ENCODE measurements at places on chromosomes 2 and 18.

GRCh38 chr2:19176977-19177376 lies 181.4 kb downstream of the OSR1 start:
- no peak for DNase-seq

GRCh38 chr18:74084184-74084855 lies 63.3 kb downstream of the FBXO15 start:
- DNase-seq = no peak

GRCh38 chr2:16014041-16014787 lies 73.9 kb downstream of the MYCN start:
- no peak for DNase-seq

DNA sequence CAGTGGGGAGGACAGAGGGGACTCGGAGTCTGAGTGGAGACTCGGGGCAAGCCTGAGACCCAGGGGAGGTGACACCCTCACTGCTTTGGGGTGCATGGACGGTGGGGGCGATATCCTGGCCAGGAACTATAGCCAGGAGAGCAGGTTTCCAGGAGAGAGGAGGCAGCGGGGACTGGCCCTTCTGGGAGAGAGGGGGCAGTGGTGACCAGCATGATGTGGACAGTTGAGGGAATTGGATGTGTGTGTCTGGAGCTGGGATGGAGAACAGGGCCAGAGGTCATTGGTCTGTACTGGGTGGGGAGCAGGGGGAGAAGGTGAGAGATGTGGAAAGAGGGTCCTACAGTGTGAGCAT lies 63.6 kb downstream of the ACKR3 start:
- no peak for DNase-seq
